IMR-90 (cell line): ENCODE measurements at places on chromosomes 3 and 15. TPM values are rescaled to one million over a fixed set of nuclear protein-coding genes. Genes with fewer than 3 reads are reported as not detected.

The EOGT gene
- 35.6 and 41.2 TPM in 2 replicates for total RNA-seq

The C3orf85 gene
- not detected in 2 replicates for total RNA-seq

The NLGN1 gene
- 11.1 and 12.5 TPM in 2 replicates for total RNA-seq

The FANCD2OS gene
- total RNA-seq: not detected in 2 replicates

The KY gene
- total RNA-seq: under 0.01 TPM in 2 replicates

The CYP19A1 gene
- not detected in 2 replicates for total RNA-seq

The XCR1 gene
- not detected in 2 replicates for total RNA-seq

The ALG1L2 gene
- not detected in 2 replicates for total RNA-seq

The SPINT1 gene
- total RNA-seq: 0.56 and 0.90 TPM in 2 replicates

The USP8 gene
- 52.2 and 61.7 TPM in 2 replicates for total RNA-seq

The ALDH1A3 gene
- 5.0 and 8.6 TPM in 2 replicates for total RNA-seq

The ZNF385D gene
- 0.18 and 0.28 TPM in 2 replicates for total RNA-seq

The ASB14 gene
- not detected in 2 replicates for total RNA-seq

The GOLGA8S gene
- total RNA-seq: under 0.01 TPM in 2 replicates

The ATP8B4 gene
- total RNA-seq: 0.54 and 0.56 TPM in 2 replicates

The CD80 gene
- not detected in 2 replicates for total RNA-seq

The FES gene
- 9.7 and 11.7 TPM in 2 replicates for total RNA-seq

DNA sequence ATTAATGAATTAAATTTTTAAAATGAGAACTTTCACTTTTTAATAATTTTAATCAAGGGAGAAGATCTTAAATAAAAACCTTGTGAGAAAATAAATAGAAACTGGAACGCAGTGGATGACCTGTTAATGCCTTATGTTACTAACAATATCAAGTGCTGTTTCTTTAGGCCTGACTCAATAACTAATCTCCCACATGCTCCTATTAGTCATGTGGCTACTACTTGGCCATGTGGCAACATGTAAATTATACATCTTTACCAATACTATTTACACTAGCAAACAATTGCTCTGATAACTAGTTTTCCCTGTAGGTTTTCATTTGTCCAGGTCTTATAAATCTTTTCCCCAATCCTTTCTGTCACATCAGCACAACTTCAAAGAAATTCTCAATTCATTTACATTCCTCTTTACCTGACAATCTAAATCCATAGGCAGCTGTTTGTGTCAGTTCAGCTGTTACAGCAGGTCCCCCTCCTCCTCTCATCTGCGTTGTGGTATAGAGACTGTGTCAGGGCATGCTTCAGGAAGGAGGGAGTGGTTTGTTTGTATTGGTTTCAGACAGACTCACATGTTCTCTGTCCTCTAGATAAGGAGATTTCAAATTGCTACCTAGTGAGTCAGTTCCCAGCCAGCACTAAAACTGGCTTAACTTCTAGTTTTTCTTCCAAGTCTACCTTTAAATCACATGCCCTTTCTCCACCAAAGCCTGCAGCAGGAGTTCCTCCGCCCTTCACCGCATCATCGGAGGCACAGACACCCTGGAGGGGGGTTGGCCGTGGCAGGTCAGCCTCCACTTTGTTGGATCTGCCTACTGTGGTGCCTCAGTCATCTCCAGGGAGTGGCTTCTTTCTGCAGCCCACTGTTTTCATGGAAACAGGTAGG, 11.3 kb upstream of the C3orf52 start:
- DNase-seq: peak; percentile 97

- peak; percentile 59 for DNase-seq
Measured at GRCh38 chr15:67433495-67434099, 87.3 kb upstream of the C15orf61 start.

- DNase-seq: peak; percentile 83
Measured at GRCh38 chr3:190339130-190339529, 16.9 kb upstream of the CLDN1 start.

DNA sequence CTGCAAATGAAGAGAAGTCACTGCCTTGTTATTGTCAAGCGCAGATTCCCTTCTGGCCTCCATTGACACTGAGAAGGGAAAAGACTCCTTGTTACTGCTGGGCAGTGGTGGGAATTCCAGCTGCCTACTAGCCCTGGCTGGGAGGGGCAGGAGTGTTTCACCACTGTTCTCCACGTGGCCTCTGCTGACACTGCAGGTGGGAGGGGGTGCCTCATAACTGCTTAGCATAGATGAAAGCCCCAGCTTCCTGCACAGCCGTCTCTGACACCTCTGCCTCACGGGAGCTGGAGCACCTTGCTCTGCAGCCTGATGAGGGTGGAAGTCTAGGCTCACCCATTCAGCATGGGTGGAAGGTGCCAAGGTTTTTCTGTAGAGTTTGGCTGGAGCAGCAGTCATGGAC, 52.1 kb downstream of the TM2D3 start:
- no peak for DNase-seq

- no peak for DNase-seq
Measured at GRCh38 chr3:171258316-171258715, 201.9 kb downstream of the TNIK start.

- no peak for DNase-seq
Measured at GRCh38 chr3:45566196-45566595, 28.4 kb upstream of the LIMD1 start.

DNA sequence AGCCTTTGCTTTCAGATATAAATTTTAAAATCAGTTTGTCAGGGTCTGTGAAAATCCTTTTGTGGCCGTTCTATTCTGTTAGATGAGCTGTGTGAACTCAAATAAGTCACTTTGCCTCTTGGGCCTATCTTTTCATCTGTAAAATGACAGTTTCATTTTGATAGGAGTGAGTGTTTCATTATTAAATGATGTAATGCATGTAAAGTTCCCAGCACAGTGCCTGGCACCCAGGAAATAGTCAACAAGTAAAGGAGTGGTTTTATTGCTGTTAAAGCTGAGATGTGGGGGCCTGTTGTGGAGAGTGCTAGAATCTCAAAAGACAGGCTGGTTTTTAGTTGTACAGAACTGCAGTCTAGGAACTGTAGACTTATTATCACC, 394.5 kb upstream of the CFAP20DC start:
- DNase-seq: no peak

DNA sequence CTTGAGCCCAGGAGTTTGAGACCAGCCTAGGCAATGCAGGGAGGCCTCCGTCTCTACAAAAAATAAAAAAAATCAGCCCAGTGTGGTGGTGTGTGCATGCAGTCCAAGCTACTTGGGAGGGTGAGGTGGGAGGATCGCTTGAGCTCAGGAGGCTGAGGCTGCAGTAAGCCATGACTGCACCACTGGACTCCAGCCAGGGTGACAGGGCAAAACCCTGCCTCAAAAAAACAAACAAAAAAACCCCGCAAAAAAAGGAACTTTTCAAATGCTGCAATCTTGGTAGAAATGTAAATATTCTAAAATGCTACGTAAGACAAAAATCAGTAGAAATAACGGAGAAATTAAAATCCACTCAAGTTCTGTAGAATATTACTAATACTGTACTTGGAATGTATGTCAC, 108.1 kb upstream of the MELTF start:
- no peak for DNase-seq

GRCh38 chr3:46422617-46423016, 15.6 kb downstream of the CCRL2 start:
- DNase-seq: peak; percentile 13

DNA sequence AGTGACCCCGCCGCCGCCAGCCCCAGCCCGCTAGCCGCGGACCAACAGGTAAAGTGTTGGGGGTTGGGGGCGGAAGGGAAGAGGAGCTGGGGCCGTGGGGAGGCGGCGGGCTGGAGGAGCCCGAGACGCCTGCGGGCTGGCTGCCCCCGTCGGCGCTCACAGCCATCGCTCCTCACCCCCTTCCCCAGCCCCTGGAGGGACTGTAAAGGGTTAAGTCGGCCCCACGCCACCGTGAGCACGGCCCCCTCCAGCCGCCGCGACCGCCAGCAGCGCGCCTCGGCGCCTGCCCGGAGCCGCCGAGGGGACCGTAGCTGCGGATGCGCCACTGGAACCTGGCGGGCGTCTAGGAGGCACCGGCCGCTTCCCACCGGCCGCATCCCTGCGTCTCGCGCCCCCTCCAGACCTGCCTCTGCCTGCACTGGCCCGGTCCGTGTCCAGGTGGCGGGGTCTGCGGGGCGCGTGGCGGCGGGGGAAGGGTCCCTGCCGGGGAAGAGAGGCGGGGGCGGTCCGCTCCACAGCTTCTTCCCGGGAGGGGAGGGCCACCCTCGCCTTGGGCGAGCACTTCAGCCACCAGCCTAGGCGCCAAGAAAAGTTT, 522 bp downstream of the MED12L start:
- no peak for DNase-seq

DNA sequence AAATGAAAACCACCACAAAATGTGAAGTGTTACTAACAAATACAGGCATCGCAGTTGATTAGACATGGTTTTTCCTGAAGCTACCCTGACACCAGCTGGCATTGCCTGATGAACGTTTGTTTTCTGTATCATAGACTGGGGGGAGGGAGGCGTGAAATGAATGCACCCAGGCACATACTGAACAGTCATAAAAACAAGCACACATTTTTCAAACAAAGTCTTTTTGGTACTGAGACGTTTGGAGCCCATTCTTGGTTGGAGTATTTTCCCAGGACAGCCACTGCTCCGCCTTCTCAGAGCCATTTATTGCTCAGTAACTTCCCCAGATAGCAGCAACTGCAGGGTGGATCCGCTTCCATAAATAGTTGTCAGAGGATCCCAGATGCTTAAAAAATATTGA, 52.4 kb downstream of the KLF13 start:
- no peak for DNase-seq

DNA sequence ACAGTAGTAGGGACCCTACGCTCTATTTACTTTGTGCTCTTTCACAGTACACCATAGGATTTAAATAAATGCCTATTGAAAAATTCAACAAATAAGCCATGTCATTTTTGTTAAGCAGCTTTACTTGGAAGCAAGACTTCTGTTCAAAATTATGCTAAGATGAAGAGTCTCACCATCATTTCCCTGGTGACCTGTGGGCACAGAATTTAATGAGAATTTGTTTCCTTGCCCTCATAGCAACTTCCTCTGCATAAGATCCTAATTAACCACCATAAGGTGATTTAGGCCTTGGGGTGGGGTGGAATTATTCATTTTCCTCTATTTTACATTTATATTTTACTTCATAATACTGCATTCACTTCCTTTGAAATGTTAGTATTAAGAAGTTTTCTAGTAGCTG, 70.5 kb downstream of the CHL1 start:
- no peak for DNase-seq

DNA sequence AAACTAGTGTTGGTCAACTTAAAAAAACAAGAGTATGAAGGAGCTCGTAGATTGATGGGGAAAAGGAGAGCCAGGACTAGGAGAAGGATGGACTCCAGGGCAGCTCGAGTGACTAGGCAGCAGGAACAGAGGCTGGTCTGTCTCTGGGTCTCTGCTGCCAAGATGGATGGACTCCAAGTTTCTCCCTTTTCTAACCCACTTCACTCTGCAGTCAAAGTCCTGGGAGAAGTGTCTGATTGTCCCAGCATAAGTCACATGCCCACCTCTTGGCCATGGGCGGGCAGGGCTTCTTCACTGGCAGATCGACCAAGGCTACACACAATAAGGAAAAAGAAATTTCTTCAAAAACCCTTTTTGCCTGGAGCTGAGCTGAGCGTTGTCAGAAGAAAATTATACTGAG, 9.2 kb upstream of the EPB42 start:
- no peak for DNase-seq

DNA sequence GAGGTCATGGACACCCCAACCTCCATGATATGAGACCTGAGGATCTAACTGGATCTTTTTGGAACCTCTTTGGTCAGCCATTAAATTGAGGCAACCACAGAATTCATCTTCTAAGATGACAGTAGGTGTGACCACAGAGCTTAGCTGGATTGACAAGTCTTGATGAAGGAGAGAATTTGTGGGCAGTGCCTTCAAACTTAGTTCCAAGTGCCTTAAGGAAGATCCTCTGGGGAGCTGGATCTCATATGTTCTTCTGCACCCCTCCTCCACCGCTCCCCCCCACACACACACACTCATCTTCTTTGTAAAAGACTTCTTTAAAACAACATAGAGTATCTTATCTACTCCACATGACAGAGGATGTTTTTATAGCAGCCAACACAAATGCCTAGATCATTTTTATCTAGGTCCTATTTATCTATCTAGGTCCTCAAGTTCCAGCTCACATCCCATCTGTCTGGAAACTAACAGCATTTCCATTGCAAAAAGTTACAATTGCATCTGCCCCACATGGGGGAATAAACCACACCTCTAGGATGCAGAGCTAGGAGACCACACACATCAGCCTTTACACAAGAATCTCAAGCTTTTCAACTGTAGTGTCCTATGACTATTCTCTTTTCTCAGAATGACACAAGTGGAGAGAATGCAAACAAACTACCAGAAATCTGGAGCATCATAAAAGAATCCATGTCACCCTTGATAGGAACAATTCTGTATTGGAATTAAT, 37.4 kb downstream of the WWTR1 start:
- DNase-seq: peak; percentile 87

GRCh38 chr3:172101107-172101506, 61.7 kb downstream of the FNDC3B start:
- DNase-seq: no peak

DNA sequence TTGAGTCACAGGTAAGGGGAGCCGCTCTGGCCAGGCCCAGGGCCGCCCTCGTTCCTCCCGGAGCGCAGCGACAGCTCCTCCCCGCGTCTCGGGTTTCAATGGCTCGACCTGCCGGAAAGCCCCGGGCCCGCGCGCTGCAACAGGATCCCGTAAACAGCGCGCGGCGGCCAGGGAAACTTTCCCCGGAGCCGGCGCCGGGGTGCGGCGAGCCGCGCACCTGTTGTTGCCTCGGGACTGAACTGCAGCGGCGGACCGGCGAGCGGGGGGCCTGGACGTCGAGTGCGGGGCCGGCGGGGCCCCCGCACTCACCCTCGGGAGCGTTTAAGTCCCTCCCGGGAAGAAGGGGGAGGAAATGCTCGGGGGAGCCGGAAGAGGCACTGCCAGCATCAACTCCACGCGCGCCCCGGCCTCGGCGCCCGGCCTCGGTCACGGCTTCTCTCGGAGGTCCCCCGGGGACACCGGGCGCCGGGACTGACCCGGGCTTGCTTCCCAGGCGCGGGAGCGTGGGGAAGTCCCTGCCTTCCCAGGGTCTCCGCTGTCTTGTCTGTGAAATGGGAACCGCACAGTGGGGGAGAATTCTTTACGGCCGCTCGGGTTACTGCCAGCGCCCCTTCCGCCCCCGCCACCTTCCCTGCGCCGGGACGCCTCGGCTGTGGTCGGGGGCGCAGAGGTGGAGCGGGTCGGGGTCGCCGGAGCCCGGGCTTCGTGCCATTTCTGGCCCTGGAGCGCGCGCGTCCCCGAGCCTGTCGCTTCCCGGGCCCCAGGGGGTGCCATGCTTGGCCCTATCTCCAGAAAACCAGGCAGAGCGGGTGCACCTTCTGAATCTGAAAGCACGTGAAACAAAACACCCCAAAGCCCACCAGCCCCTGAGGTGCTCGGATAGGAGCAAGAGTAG, 7.5 kb upstream of the PGPEP1L start:
- peak; percentile 72 for DNase-seq

DNA sequence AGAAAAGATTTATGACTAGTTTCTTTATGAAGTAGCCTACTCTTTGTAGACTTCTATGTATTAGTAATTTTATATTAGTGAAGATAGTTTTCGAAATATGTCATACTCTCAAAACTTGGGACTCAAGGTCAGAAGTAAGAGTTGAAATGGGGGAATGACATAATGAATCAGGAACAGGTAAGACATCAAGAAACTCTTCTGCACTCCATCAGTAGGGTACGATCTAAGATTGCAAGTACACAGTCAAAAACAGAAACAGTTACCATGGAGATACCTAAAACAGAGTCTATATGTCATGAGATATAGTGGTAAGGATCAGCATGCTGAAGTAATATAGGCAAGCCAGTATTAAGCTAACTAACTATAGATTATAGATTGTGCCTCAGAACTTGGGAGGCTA, 187.0 kb upstream of the MLF1 start:
- DNase-seq: no peak

GRCh38 chr3:169969174-169970095, 2.8 kb downstream of the SEC62 start:
- no peak for DNase-seq
